ENCODE measurements at places on chromosomes 6 and 20.

DNA sequence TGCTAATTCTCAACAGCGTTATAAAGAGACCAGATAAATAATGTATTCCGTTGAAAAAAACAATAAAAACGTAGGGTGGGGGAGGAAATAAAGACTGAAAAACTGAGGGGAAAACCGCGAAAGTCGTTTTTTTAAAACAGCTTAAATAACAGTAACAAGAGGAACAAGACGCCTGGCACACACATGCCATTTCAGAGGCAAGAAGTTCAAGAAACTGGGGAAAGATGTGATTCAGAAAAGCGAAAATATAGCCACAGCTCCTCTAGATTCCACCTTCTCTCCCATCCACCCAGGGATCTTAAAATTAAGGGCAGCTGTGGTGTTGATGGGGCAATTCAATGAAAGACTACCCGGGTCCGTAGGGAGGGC lies 1.3 kb downstream of the EPB41L2 start:
- no peak for DNase-seq

GRCh38 chr20:61934716-61935530 lies 130.8 kb downstream of the TAF4 start:
- DNase-seq: no peak

- no peak for DNase-seq
These were observed 120.2 kb upstream of the MAP3K4 start for GRCh38 chr6:160871320-160871719.

DNA sequence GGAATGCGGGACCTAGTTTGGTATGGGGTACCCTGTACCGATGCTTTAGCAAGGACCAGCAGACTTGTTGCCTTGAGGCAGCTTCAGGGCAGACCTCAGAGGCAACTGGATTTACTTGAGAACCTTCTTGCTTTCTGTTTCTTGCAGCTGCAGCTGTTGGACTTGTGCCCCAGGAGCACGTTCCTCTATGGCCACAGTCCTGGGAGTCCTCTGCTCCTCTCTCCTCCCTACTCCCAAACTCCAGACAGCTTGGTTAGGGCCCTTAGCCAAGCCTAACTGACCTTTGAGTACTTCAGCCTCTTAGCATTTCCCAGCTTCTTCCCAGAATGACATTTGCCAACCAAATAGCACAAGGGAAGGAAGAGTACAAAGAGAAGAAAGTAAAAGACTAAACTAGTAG lies 34.7 kb downstream of the GHRH start:
- DNase-seq: no peak
